ENCODE measurements at places on chromosomes 11 and 22.
A peak's percentile ranks its signal among the peaks of the same experiment; 100 is the strongest.

DNA sequence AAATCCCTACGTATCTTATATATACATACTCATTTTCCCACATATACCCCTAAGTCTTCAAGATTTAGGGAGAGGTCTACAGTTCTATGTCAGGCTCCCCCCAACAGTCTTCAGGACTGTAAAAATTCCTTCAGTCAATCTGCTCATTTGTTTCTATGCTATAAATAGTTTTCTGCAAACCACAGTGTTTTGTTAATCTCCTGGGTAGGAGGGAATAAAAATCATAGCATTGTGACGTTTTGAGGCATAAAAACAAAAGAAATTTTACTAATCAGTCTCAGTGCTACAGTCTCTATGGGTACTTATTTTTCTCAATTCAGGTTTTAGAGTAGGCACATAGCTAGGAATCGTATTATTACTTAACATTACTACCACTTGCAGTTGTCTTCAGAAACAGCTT, 552.8 kb upstream of the LRRC4C start:
- DNase-seq, result no peak

DNA sequence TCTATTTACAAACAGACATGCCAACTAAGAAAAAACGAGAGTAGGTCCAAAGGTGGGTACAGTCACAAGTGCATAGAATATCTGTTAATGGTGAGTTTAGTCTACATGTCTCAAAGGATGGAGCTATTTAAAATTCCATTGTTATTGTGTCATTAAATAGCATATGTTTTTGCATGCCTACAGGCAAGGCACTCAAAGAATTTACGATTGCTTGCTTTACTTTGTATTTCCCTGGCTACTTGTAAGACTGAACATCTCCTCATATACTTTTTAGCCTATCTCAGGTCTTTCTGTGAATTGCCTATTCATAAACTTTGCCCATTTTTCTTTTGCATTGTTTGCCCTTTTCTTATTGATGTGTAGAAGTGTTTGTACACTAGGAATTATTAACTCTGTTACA, 39.7 kb downstream of the DEUP1 start:
- no peak for DNase-seq

DNA sequence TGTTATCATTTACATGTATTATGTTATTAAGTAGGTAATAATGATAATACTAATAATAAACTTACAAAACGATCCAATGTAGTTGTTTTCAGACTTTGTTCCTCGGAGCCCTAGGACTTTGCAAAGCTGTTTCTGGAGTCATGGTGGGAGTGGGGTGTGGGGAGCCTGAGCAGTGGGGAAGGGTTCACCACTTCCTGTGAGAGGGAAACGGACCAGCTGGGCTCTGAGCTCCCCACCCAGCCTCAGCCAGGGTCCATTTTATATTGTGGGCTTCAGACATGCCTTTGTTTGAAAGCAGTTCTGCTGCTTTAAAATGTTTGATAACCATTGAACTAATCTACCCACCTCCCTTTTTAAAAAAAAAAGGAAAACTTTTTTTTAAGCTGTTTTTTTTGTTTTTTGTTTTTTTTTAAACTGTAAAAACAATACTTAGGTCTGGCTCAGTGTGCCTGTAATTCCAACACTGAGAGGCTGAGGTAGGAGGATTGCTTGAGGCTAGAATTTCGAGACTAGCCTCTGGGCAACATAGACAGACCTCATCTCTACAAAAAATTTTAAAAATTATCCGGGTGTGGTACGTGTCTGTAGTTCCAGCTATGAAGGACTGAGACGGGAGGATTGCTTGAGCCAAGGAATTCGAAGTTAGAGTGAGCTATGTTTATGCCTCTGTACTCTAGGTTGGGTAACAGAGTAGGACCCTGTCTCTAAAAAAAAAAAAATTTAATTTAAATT, 7.0 kb downstream of the SERPING1 start:
- DNase-seq, result no peak

DNA sequence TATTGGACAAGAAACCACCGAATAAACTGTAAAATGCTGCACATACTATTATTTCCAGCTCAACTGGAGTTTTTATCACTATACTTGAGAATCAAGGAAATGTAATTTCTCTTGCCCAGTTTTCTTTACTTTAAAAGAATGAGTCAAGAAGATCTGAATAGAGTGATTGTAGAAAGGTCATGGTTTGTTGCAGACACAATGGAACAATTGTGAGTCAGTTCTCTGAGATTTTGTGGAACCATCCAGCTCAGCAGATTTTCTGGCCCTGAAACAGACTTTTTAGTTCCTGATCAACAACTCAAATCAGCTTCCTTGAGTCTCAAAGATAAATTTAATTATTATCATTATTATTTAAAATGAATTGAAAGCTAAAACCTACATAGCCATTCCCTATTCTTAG, 1.3 kb downstream of the TCN1 start:
- no peak for DNase-seq

GRCh38 chr11:34501500-34501899, 12.1 kb downstream of the ELF5 start:
- DNase-seq, result no peak

DNA sequence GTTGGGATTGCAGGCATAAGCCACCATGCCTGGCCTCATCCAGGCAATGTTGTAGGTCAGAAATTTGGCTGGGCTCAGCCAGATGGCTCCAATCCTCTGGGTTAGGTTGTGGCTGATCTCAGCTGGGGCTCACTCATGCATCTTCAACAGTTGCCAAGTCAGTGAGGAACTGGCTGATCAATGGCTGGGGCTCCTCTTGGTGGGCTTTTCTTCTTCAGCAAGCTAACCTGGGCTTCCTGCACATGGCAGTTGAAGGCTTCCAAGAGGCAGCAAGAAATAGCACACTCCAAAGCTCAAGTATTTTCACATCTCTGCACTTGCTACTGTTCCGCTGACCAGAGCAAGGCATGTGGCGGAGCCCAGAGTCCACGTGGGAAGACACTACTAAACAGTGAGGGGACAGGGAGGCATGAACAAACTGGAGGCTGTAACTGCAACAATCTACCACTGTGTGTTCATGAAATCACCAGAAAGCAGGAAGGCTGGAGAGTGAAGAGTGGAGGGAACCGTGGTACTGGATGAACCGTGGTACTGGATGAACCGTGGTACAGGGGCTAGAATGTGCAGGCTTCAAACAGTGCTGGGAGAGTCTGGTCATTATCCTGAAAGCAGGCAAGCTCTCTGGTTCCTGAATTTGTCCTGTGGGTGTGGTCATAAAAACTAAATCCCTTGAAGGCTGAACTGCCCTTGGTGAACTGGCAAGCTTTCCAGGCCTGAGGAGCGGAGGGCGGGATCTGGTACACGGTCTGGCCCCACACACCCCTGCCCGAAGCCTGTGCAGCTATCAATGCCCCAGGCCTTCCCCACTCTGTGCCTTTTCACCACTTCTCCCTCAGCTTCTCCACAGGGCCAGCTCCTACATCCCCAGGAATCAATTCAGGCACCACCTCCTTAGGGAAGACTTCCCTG, 20.2 kb downstream of the CHST1 start:
- no peak for DNase-seq

DNA sequence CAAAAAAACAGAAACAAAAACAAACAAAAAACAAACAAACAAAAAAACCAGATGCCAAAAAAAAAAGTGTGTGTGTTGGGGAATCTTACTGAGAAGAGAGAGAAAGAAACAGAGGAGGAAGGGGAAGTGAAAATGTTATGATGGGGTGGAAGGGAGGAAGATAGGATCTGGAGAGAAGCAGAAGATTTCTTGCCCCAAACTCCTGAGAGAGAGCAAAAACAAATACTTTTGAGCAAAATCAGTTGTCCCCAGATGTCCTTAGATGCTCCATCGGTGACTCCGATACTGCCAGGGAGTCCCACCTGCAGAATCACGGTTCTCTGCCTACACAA, 19.9 kb upstream of the GRAMD1B start:
- no peak for DNase-seq

- no peak for DNase-seq
Measured at GRCh38 chr22:31646186-31647019, 15.6 kb downstream of the PISD start.

GRCh38 chr11:115848080-115848479, 343.9 kb upstream of the CADM1 start:
- no peak for DNase-seq

GRCh38 chr11:122642472-122642922, 13.0 kb upstream of the UBASH3B start:
- no peak for DNase-seq

- no peak for DNase-seq
Measured at GRCh38 chr11:69921128-69922014, 102.2 kb upstream of the FGF3 start.

DNA sequence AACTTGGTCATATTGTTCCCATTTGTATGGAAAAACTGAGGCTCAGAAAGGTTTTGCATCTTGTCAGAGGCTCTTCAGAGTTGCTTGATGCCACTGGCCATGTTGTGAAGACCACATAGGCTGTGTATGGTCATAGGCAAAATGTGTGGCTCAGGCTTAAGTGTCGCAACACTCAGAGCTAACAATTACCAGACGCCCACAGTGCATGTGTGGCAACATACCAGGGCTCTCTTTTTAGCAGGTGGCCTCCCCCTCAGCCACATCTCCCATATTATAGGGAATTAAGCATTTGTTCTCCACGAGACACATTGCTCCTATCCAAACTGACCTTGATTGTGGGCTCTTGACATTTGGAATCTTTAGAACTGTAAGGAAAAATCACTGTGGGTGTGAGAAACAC, 802.5 kb downstream of the DLG2 start:
- no peak for DNase-seq

DNA sequence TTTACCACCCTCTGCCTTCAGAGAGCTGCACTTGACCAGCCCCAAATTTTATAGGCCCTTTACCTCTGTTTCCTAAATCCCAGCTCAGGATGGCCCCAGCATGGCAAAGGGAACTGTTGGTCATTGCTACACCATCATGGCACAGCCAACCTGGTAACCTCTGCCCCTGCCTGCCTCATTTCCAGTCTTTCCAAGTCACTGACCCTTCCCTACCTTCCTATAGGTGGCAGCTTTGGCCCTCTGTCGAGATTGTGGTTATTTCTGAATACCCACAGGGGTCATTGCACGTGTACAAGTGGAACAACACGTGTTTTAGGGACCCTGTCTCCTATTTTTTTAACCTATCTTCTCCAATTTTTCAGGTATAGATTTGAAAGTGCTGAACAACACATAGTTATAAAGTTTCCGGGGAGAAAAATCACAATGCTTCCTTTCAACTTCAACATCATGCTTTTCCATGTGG, 2.8 kb downstream of the GALNT18 start:
- DNase-seq, result no peak

DNA sequence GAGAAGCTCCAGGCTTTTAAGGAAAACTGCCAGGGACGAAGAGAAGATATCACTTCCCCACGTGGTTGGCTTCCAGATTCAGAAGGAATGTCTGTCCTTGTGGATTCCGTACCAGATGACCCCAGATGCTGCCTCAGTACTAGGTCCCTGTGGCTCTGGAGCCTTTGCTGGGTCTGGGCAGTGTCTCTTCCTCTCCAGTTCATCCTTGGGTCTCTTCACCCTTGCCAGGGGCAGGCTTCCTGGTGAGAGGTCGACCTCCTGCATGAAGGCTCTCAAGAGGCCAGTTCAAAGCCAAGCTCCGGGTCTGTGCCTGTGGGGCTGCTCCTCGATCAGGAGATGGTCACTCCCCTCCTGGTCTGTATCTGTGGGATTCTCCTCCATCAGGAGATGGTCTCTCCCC, 74.7 kb upstream of the B3GAT1 start:
- DNase-seq, result no peak

GRCh38 chr11:111339758-111340388, 39.2 kb downstream of the POU2AF1 start:
- no peak for DNase-seq

GRCh38 chr11:304915-305843, 2.4 kb upstream of the IFITM2 start:
- peak; percentile 55 for DNase-seq

- no peak for DNase-seq
Measured at GRCh38 chr22:37638391-37639069, 939 bp upstream of the SH3BP1 start.

GRCh38 chr11:9688716-9689511, 25.0 kb downstream of the SWAP70 start:
- DNase-seq, result peak; percentile 84

DNA sequence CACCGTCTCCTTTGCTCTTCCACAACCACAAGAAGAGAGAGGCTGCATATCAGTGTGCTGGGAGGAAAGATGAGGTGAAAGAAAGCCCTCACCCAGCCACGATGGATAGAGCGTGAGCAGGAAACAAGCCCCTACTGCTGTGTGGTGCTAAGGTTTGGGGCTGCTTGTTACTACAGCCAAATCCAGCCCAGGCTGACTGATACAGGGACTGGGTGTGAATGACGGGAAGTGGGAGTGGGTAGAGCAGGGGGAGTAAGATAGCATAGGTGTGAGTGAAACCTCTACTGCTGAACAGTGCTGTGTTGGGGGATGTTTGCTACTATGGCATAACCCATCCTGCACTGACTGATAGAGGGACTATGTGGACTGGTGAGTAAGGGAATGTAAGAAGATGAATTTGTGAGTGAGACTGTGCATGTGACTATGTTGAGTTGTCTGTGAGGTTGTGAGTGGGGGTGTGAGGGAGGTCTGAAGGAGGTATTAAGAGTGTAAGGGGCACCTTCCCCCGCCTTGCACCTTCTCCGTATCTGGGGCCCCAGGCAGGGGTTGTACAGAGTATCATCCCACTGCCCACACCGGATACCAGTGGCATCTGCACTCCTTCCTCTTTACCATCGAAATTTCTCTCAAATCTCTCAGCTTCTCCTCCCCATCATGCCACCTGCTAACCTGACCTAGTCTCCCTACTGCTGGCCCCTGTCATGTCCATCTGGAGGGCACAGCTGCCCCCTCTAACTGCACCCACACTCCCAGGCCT, 91.5 kb downstream of the MN1 start:
- DNase-seq, result no peak

DNA sequence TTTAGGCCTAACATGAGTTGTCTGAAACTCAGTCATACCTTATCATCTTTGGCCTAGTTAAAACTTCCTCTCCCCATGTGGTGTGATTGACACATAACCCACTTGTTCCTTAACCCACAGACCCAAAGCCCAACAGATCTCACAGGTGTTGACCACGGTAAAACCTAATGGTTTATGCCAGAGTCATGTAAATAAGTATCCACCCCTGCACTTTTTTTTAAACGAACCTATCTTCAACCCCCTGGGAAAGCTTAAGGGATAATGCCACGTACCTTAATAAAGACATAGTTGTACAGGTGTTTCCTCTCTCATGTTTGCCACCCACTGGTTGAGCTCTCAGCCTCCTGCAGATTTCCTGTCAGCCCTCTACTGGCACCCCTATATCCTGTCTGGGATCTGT, 709.3 kb upstream of the CCDC179 start:
- DNase-seq, result no peak

GRCh38 chr11:110795112-110795624, 82.9 kb upstream of the ARHGAP20 start:
- DNase-seq, result no peak

DNA sequence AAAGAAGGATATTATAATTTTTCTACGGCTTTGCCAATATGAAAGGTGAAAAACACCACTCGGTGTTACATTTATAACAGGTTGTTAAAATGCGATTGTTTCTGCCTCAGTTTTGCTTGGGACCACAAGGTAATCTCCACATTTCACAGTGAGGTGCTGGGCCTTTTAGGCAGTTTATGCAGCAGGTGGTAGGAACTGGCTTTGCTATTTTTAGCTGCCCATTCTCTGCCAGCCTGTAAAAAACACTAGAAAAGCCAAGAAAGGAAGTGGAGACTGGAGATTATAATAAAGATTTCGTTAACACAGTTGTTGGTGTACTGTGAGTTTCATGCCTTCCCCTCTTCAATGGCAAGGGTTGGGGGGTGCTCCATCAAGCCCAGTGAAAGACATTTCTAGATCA, 8.0 kb upstream of the MRPL16 start:
- no peak for DNase-seq
